Effector CD4-positive, alpha-beta T cell (primary cell): ENCODE measurements at places on chromosomes 6 and 20.

GRCh38 chr20:46774236-46774635 lies 64.8 kb downstream of the SLC2A10 start:
- no peak for DNase-seq

GRCh38 chr20:50478162-50478990 lies 31.8 kb upstream of the PTPN1 start:
- peak; percentile 57 for DNase-seq

DNA sequence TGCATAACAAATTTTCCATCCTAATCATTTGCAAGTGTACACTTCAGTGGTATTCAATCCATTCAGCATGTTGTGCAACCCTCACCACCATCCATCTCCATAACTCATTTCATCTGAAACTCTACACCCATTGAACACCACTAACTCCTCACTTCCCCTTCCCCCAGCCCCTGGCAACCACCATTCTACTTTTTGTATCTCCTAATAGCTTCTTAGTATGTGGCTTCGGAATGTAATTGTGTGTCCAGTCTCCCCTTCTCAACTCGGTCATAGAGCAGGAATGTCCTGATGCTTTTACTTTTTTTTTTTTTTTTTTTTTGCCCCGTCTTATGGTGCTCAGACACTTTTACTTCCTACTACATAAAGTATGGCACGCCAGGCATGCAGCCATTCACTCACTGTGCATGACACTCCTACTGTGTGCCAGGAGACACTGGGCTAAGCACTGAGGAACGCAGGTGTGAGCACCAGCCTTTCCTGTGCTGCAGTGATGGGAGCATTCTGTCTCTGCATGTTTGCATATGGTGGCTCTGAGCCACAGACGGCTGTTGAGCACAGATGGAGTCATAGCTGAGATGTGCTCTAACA lies 15.3 kb downstream of the HCK start:
- no peak for DNase-seq

- no peak for DNase-seq
Measured at GRCh38 chr6:79600313-79600712, 30.8 kb upstream of the SH3BGRL2 start.

DNA sequence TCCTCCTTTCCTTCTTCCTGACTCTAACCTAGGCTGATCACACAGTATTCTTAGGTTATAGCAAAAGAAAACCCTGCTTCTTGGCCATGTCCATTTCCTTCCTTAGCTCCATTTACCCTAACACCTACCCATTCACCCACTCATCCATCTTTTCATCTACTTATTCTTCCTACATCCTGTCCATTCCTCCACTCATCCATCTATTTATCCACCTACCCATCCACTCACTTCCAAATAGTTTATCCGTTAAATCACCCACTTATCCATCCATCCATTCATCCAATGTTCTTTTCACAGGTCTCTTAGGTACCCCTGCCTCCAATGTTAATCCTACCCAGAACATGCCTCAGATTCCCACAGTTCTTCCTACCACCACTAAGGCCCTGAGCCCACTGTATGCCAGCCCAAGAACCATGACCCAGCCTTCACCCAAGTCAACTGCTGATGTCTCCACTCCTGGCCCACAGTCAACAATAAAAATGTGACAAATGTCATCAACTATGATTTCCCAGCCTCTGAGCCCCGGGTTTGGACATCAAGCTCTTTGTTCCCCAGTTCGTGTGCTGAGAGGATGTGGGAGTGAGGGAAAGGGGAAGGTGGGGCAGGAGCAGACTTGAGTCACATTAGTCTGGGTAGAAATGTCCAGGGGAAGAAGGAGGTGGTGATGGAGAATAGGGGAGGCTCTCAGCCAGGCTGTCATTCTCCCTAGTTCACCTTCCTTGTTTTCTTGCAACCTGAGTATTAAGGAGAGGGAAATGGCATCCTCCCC lies 24.4 kb downstream of the TREML4 start:
- DNase-seq: no peak

- no peak for DNase-seq
Measured at GRCh38 chr6:82362878-82363427, 664 bp upstream of the TPBG start.

- no peak for DNase-seq
Measured at GRCh38 chr20:48153523-48153922, 368.2 kb upstream of the SULF2 start.

DNA sequence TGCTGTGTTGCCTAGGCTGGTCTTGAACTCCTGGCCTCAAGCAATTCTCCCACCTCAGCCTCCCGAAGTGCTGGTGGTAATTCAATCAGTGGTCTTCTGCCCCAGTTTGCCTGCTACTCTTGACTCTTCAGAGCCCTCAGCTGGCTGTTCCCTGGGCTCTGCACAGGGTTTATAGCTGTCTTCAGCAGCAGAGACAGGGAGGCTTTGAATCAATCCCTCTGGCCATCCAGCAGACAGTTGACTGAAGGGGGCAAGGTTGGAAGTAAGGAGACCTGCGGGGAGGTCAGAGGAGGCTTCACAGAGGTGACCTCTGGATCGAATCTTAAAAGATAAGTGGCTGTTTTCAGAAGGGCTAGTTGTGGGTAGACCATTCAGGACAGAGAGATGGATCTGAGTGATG lies 26.0 kb upstream of the KIF3B start:
- DNase-seq: no peak

DNA sequence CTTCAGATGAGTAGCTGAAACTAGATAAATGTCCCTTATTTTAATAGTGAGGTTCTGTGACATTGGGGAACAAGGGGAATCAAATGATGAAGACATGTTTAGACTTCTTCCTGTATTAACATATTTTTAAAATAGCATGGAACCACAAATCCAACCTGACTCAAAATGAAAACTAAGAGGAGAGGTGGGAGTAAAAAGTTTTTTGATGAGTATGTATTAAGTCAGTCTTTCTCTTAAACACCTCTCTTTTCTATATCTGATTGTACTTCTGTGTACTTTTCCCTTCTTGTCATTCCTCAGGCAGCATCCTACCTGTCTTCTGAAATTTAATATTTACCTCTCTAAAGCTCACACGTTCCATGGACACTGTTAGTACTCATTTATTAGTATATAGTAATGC lies 8.7 kb upstream of the SDHAF4 start:
- no peak for DNase-seq

- no peak for DNase-seq
Measured at GRCh38 chr6:5081955-5082354, 3.2 kb upstream of the PPP1R3G start.

GRCh38 chr20:39069976-39070375 lies 107.8 kb downstream of the DHX35 start:
- DNase-seq: no peak

- no peak for DNase-seq
Measured at GRCh38 chr6:150887978-150888563, 22.6 kb downstream of the MTHFD1L start.

DNA sequence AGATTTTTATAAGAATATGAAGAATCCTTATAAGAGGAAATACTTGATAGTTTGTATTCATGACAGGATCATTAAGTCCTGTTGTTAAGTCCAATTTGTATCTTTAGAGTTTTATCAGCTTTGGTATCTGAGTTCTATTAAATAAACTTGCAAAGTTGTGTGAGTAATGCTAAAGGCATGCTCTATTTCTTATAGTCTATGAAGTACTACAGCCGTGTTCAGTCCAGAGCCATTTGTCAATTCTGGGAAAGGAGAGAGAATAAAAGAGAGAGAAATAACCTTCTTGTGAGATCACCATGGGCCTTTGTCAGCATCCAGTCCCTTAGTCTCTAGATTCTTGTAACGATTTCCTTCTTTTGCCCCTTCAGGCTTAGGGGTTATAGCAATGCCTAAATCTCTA lies 181.2 kb upstream of the POU3F2 start:
- no peak for DNase-seq

GRCh38 chr20:36307412-36308325 lies 1.5 kb downstream of the DLGAP4 start:
- no peak for DNase-seq

DNA sequence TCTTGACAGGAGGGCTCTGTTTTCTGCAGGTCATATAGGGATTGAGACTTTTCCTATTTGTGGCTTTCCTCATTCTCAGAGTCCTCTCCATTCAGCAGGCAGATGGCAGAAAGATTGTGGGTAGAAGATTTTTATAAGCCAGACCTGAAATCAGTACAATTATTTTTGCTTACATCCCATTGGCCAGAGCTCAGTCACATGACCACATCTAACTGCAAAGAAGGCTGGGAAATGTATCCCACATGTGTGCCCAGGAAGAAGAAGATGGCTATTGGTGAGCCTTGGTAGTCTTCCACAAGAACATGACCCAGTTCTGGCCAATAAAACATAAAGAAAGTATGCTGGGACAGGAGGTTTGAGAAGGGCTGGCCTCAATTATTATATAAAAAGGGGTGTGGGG lies 21.5 kb upstream of the CCN5 start:
- DNase-seq: no peak

GRCh38 chr6:20882014-20882413 lies 347.8 kb downstream of the CDKAL1 start:
- DNase-seq: no peak

GRCh38 chr6:116011520-116011919 lies 49.2 kb downstream of the FRK start:
- no peak for DNase-seq

DNA sequence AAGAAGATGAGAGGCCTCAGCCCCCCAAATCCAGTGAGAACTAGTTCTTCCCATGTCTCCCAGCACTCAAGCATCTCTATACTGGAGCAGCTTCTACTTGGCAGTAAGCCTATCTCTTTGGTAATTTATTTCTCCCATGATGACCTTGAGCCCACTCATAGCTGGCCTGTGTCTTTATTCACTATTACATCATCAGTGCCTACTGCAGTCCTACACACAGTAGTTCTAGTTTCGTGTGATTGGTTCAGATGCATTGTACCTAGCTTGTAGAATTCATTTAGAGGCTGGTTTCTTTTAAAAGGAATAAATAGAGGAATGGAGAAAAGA lies 255.6 kb upstream of the ZFP64 start:
- DNase-seq: no peak

DNA sequence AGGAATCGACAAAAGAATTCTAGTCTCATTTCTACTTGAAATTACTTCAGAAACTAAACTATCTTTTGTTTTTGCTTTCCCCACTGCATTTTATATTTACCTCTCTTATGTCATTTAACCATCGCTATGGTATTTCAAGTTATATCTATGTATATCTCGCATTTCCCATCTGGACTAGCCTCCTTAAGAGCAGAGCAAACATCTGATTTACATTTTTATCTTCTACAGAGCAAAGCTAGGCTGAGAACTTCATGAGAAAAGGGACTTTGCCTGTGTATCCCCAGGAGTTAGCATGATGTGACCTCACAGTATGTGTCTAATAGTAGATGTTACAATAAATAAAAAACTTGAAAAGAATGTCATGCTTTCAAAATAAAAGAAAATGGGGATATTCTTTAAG lies 201.2 kb downstream of the PTPRK start:
- DNase-seq: no peak

- no peak for DNase-seq
Measured at GRCh38 chr20:6348908-6349307, 226.1 kb upstream of the FERMT1 start.

DNA sequence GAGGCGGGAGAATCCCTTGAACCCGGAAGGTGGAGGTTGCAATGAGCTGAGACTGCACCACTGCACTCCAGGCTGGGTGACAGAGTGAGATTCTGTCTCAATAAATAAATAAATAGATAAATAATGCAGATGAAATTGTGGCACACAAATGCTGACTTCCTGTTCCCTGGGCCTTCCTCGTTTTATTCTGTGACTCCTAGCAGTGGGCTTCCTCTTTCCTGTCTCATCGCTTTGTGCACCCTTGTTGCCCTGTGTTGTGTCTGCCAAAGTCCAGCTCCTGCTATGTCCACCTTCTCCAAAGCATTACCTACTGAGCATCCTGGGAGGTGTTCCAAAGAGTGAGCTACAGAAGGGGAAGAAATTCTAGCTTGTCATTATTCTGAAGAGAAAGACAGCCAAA lies 100.2 kb upstream of the TIAM2 start:
- DNase-seq: no peak

- DNase-seq: no peak
Measured at GRCh38 chr6:6610031-6610591, 21.6 kb downstream of the LY86 start.

GRCh38 chr6:165229216-165229615 lies 80.2 kb downstream of the C6orf118 start:
- no peak for DNase-seq

GRCh38 chr20:57592263-57593092 lies 27.7 kb downstream of the ZBP1 start:
- no peak for DNase-seq

DNA sequence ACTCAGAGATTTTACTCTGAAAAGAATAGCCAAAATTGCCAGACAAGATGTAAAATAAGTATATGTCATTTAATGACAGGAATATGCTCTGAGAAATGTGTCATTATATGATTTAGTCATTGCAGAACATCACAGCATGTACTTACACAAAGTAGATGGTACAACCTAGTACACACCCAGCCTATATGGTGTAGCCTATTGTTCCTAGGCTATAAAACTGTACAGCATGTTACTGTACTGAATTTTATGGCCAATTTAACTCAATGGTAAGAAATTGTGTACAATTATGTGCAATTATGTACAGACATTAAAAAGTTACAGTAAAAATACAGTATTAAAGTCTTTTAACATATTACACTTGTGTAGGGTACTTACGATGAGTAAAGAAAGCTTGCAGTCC lies 311.9 kb upstream of the EPHA7 start:
- no peak for DNase-seq

DNA sequence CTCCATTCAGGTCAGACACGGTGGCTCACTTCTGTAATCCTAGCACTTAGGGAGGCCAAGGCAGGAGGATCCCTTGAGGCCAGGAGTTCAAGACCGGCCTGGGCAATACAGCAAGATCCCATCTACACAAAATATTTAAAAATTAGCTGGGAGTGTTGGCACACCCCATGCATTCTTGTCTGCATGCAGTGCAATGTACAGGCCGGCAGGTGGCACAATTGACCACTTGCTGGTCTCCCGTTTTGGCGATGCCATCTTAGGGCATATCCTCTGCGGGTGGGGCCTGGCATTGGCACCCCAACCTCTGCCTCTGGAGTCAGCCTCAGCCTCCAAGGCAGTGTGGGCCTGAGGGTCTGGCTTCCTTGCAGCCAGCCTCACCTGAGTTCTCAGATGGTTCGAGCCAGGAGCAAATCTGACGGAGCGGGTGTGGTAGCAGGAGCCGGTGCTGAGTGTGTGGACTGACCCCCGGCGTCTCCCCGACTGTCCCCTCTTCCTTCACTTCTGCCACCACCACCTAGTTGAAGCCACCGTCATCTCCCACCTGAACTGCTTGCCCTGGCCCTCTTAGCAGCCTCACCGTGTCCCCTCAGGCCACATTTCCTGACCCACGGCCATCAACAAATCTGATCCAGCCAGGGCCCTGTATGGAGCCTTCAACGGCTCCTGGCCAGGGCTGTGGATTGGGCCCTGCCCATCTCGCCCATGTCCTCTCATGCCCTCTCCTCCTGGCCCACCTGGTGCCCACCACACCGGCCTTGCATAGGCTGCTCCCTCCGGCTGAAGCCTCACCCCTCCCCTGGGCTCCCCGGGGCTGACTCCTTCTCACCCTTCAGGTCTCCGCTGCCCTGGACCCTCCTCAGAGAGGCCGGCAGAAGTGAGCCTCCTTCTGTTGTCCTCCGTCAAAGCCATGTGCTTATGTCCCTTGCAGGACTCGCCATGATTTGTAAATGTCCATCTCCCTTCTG lies 44.0 kb downstream of the EFCAB8 start:
- peak; percentile 64 for DNase-seq
